T-helper 17 cell (primary cell): ENCODE measurements at places on chromosomes 6 and 20. TPM values are rescaled to one million over a fixed set of nuclear protein-coding genes. Genes with fewer than 3 reads are reported as not detected.

The ZMYND8 gene
- total RNA-seq: 50.3 TPM

The LHFPL5 gene
- not detected for total RNA-seq

DNA sequence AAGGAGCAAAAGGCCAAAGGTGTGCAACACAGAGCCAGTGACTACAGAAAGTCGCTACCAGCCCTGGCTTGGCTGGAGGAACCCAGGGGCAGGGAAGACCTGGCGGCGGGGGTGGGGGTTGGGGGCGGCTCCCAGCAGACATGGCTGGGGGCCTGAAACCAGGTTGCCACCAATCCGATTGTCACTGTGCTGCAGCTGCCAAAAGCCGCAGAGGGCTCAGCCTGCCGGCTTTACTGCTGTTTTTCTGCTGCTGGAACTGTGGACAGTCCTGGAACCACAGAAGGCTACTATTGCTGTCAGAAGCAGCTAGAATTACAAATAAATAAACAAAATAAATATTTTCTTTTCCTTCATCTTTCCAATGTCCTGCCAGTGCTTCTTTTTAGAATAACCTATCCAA, 25.7 kb upstream of the OGFRL1 start:
- H3K4me3 ChIP-seq: no peak overlapping the region
- peaks cover 16% of the 10 kb centered on the region for H3K27me3 ChIP-seq
- no peaks in the 10 kb centered on the region for H3K36me3 ChIP-seq
- DNase-seq: no peak

GRCh38 chr20:23459461-23460150, 6.9 kb upstream of the CST11 start:
- peaks cover 51% of the 10 kb centered on the region for H3K27me3 ChIP-seq
- no peak overlapping the region for H3K27ac ChIP-seq
- no peak for DNase-seq
- H3K36me3 ChIP-seq: no peaks in the 10 kb centered on the region

DNA sequence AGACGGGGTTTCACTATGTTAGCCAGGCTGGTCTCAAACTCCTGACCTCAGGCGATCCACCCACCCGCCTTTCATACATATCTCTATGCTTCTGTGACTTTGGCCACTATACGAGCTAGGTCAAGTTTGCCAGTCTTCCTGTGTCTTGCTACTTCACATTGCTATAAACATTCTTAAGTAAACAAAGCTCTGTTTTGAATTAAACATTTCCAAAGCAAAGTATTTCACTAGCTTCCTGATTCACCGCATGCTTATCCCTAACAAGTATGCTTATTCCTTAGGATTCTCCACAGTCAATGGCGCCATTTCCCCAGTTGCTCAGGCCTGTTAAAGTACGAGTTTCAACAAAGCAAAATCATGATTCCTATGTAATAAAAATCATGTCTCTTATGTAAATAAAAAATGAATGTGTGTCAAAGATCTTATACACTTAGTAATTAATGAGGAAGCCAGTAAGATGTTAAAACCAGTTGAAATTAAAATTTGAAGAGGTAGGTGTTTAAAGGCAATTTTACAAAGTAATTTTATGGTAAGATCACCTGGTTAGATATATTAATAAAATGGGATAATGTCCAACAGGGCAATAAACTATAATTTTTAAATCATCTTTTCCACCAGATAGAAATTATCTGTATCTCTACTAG, 88.5 kb downstream of the PRKN start:
- DNase-seq: no peak
- H3K4me3 ChIP-seq: no peak overlapping the region
- H3K4me1 ChIP-seq: peaks cover 2% of the 10 kb centered on the region
- no peak overlapping the region for H3K27ac ChIP-seq
- H3K36me3 ChIP-seq: no peaks in the 10 kb centered on the region
- no peaks in the 10 kb centered on the region for H3K27me3 ChIP-seq

- no peak for DNase-seq
- H3K4me3 ChIP-seq: no peak overlapping the region
- H3K4me1 ChIP-seq: no peaks in the 10 kb centered on the region
- no peaks in the 10 kb centered on the region for H3K36me3 ChIP-seq
- H3K27ac ChIP-seq: no peak overlapping the region
These were observed 534.2 kb downstream of the HACE1 start for GRCh38 chr6:104325341-104326172.
